ENCODE measurements at places on chromosomes 7 and 10.

- DNase-seq: peak; percentile 54
Observed at GRCh38 chr10:101050208-101051069, 11.3 kb upstream of the KAZALD1 start.

DNA sequence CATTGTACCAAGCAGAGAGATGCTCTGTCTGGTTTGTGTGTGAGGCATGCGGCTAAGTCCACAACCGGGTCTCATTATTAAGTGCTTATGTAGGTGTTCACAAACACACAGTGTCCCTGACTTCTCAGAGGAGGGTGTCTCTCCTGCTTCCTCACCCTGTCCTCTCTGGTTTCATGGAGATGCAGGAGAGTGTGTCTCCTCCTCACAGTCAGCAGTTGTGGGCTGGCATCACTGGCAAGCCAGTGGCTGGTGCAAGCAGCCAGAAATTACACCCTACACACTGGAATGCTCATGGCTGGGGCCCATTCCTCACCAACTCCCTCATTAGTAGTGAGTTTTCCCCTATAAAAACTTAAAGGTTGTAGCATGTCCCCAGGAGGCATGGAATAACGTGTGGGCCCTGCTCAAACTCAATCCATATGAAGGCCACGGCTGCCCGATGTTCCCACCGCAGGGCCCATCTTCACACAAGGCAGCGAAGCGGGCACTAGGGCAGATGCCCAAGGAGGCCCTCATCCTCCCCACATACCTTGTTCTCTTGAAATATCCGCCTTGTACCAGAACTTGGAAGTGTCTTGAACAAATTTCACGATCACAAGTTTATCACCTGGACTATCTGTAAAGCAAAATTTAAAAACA, 280.1 kb downstream of the TNS3 start:
- DNase-seq: no peak

GRCh38 chr10:101090597-101090996, 28.8 kb downstream of the KAZALD1 start:
- DNase-seq: no peak

DNA sequence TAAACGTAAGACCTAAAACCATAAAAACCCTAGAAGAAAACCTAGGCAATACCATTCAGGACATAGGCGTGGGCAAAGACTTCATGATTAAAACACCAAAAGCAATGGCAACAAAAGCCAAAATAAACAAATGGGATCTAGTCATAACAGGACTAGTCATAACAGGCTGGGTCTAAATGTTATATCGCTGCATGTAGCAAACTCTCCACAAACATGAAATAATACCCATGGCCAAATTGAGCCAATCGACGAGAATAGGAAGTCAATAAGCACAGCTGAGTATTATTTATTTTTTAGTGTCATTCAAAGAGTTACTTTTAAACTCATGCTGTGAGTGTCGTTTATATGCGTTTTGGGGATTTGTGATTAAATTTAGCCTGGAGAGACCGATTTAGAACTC, 225.1 kb downstream of the TFEC start:
- DNase-seq: peak; percentile 49

DNA sequence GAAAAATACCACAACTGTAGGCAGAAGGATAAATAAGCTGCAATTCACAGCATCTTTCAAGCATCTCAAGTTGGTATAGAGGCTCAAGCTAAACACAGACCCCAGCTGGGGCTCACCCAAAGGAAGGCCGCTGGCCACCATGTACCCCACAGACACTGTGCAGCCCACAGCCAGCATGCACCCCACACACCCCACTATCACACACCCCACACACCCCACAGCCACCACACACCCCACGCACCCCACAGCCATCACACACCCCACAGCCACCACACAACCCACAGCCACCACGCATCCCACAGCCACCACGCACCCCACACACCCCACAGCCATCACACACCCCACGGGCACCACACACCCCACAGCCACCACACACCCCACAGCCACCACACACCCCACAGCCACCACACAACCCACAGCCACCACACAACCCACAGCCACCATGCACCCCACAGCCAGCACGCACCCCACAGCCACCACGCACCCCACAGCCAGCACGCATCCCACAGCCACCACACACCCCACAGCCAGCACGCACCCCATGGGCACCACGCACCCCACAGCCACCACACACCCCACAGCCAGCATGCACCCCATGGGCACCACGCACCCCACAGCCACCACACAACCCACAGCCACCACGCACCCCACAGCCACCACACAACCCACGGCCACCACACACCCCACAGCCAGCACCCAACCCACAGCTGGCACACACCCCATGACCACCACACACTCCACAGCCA, 214.7 kb downstream of the DNAJB6 start:
- DNase-seq: no peak

GRCh38 chr7:102424787-102425218, 8.6 kb upstream of the ORAI2 start:
- no peak for DNase-seq

DNA sequence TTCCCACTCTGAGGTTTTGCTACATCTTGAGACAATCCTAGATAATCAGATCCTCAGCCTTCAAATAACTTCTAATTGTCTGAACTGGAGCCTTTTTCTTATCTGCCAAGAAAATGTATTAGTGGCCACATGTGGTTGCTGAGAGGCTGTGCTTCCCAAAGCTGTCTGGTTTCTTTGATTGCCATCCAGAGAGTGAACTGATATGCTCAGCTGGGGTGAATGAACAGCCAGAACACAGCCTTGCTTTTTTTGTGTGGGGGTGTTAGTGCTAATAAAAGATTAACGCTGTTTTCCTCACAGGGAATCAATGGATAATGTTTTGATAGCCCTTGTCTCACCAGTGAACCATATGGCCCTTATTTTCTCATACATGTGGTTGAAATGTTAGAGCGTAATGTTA, 66.9 kb downstream of the BBS9 start:
- DNase-seq: peak; percentile 74

DNA sequence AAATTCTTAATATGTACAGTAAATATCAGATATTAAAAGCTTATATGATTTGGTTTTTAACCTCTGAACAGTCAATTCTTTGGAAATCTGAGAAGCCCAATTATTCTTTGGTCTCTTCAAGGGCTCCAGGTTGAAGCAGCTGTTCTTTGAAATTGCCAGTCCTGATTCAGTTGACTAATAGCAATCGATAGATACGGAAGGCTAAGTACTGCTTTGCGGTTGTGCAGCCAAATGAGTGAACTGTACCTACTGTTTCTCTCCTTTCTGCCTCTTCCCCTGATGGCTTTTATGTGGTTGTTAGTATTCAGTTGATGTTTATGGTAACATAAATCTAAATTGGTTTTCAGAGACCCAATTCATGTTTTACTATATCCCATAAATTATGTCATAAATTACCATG, 103.1 kb upstream of the RPA3 start:
- no peak for DNase-seq

- DNase-seq: no peak
Observed at GRCh38 chr7:2358968-2359527, 4.4 kb downstream of the EIF3B start.

- no peak for DNase-seq
Observed at GRCh38 chr10:113959383-113959760, 84.3 kb upstream of the ADRB1 start.

- DNase-seq: no peak
Observed at GRCh38 chr7:156918635-156919034, 25.7 kb upstream of the LMBR1 start.

DNA sequence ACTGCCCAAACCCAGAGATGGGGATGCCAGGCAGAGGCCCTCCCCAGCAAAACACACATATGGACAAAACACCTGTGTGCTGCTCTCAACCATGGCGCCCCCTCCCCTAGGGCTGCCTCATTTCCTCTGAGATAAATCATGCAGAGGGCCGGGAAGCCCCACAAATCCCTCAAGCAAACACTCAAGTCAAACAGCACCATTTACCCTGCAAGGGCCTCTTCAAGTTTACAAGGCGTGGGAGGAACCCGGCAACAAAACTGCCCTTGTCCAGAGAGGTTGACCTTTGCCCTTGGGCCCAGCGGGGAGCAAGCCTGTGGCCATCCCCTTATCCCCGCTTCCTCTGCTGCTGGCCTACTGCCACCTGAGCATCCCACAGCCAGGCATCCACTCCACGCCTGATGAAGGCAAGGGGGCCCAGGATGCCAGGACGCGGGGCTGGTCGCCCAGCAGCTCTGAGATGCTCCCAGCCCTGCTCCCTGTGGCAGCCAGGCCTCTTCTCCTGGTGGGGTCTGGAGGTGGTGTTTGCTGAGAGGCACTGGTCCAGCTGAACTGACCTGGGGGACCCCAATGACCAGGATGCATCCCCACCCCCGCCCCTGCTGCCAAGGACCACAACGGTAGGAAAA, 77.4 kb downstream of the DLG5 start:
- peak; percentile 64 for DNase-seq

DNA sequence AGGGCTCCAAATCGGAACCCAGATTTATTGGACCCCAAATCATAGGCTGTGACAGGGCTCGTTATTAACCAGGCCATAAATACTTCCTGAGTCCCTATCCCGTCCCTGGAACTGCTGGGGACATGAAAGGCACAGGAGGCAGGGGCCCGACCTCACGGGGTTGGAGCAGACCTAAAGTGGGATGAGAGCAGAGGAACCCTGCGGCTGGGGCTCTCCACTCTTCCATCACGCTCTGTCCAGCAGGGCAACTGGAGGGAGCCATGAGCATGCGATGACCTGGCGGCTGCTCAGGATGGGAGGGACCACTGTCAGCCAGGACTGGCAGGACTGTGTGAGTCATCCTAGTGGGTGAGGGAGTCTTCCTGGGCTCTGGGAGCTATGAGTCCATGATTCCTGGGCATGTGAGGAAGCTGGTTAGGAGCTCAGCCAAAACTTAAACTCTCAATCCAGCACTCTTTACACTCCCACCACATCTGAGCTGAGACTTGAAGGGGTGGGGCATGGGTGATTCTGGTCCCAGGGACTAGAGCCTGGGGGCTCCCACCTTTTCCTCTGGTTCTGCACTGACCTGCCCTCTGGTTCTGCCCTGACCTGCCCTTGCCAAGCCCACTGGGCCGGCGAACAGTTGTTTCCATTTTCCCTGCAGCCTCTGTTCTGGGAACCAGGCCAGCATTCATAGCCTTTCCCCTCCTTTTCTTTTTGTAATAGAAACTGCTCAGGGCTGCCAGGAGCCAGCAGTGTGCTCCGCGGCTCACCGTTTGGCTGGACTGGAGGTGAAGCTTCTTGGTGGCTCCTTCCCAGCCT, 47.1 kb downstream of the SYPL1 start:
- peak; percentile 82 for DNase-seq

- peak; percentile 37 for DNase-seq
Observed at GRCh38 chr10:88113232-88113631, 249.8 kb downstream of the PTEN start.

- no peak for DNase-seq
Observed at GRCh38 chr10:19891429-19891828, 75.2 kb downstream of the PLXDC2 start.

GRCh38 chr7:19560111-19560883, 148.5 kb downstream of the POLR1F start:
- DNase-seq: peak; percentile 98

DNA sequence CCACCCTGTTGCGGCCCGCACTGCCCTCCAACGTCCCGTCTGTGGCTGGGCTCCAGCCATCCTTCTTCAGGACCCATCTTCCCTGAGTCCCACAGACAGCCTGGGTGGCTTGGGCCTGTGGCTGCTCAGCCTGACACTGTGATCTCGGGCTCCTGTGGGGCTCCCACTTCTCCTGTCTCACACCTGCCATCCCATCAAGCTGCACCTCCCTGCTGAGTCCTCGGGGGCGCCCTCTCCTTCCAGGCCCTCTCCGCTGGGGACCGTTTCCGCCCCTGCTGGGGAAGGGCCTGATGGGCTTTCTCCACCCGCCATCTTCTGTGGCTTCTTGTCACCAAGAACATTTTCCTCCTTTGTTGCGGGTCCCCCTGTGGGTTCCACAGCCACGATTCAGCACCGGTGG, 173.8 kb upstream of the PPP2R2D start:
- no peak for DNase-seq

DNA sequence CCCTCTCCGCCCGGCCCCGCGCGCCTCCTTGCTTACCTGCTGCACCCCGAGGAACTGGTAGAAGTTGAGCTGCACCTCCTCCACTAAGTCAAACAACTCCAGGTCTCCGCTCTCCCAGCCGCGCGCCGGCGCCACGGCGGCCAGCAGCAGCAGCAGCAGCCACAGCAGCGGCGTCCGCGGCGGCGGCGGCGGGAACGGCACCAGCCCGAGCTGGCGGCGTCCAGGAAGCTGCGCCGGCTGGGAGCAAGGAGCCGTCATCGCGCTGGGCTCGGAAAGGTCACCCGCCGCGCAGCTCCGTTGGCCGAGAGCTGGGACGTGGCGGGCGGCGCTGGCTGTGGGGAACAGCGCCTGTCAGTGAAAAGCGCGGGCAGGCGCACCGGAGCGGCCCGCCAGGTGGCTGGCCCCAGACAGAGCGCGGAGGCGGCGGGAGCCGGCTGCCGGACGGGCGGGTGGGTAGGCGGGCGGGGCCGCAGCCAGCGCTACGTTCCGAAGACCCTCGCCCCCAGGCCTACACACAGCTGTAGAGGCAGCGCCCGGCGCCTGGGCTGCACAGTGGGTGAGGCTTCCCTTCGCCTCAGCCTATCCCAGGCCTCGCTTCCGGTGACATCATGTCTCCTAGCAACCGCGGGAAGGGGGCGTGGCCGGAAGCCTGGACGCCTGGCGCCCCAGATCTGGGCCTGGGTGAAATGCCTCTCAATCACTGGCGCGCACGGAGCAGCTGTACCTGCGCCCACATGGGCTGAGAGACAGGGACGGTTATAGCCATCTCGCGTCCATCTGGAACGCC, at the start of gene DNAJC1:
DNAJC1 (minus strand) TSS at position 554 of the 787 bp plus-strand sequence; CDS start at position 258, 296 bp downstream.
- DNase-seq: peak; percentile 96

- DNase-seq: no peak
Observed at GRCh38 chr7:503575-504111, 16.0 kb downstream of the PDGFA start.
